A673 (cell line): ENCODE measurements at places on chromosomes 1 and 21. TPM values are rescaled to one million over a fixed set of nuclear protein-coding genes. Genes with fewer than 3 reads are reported as not detected.

Gene LCE2A
- not detected in 2 replicates for total RNA-seq

DNA sequence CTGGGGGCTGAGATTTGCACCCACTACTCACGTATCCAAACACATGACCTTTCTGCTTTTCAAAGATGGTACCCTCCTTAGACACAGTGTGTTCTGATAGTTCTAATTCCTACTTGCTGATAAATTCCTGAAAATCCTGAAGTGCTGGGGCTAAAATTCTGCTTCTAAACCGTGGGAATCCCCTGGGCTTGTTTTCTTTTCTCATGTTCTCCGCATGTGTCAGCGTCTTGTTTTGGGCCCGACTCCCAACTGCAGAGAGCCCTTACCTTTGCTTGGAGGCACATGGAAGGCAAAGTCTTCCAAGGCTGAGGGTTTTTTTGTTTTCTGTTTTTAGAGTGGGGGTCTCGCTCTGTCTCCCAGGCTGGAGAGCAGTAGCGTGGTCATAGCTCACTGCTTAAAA, 27.2 kb downstream of the PSMG1 start:
- no peak for DNase-seq
- H3K36me3 ChIP-seq = no peaks in the 10 kb centered on the region

Gene BCL2L15
- 1.1 TPM in 2 replicates for total RNA-seq

Gene PGLYRP4
- not detected in 2 replicates for total RNA-seq

GRCh38 chr1:83964153-83964552, 34.8 kb downstream of the TTLL7 start:
- H3K27me3 ChIP-seq = no peaks in the 10 kb centered on the region
- no peaks in the 10 kb centered on the region for H3K4me1 ChIP-seq
- no peak overlapping the region for H3K4me3 ChIP-seq
- no peak for DNase-seq
- no peak overlapping the region for H3K27ac ChIP-seq
- H3K36me3 ChIP-seq = no peaks in the 10 kb centered on the region

- no peaks in the 10 kb centered on the region for H3K27me3 ChIP-seq
- no peak overlapping the region for H3K4me3 ChIP-seq
- peaks cover 28% of the 10 kb centered on the region for H3K4me1 ChIP-seq
- peak overlapping the region; percentile 60 for H3K27ac ChIP-seq
Observed at GRCh38 chr1:204104331-204105130, 31.6 kb downstream of the SOX13 start.

Gene CAMK2N1
- 0.41 and 0.50 TPM in 2 replicates for total RNA-seq

DNA sequence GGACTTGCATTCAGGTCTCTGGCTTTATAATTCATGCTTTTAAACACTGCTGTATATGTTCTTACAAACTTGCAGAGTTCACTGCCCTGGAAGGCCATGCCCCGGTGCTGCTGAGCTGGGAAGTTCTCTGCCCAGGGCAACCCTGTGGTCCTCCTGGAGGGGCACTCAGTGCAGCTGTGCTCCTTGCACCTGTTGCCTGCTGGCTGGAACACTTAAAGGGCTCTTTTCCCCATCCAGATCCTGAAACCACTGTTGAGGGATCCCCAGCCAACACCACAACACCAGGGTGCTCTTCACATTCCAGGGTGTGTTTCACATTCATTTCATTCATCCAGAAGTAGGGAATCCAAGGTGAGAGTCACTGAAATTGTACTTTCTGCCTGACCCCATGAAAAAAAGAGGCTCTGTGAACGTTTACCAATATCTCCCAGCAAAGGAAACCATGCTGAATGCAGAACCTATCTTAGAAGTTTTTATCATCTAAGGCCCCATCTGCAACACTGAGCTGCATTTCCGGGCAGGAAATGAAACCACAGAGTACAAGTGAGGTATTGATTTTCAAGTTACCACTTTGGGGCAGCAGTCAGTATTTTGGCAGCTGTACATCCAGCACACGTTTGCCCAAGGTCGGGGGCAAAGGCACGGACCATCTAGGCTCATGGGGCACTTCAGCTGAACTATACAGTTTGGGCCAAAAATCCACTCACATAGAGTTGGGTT, 16.4 kb upstream of the KIAA0040 start:
- no peak for DNase-seq
- peaks cover 13% of the 10 kb centered on the region for H3K27me3 ChIP-seq
- no peak overlapping the region for H3K27ac ChIP-seq
- no peak overlapping the region for H3K4me3 ChIP-seq
- H3K36me3 ChIP-seq = no peaks in the 10 kb centered on the region
- H3K4me1 ChIP-seq = no peaks in the 10 kb centered on the region

Gene RGL1
- total RNA-seq = 67.2 and 74.0 TPM in 2 replicates

DNA sequence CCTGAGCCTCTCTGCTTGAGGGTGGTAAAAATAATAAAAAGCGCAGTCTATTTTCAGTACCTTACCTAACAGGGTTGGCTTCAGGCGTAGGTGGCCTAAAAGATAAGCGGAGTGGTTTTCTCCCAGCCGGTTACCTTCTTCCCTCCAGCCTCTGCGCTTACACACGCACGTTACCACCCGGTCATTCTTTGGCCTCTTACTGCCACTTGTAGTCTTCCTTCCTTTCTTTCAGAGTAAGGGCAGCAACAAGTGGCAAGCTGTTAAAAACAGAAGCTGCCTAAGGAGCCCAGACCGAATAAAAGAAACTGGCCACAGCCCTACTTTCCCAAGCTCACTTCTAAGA, 35.4 kb downstream of the CLCA1 start:
- no peaks in the 10 kb centered on the region for H3K4me1 ChIP-seq
- H3K36me3 ChIP-seq = no peaks in the 10 kb centered on the region
- no peaks in the 10 kb centered on the region for H3K27me3 ChIP-seq
- H3K4me3 ChIP-seq = no peak overlapping the region
- H3K27ac ChIP-seq = no peak overlapping the region

- no peaks in the 10 kb centered on the region for H3K36me3 ChIP-seq
- H3K4me1 ChIP-seq = no peaks in the 10 kb centered on the region
- H3K4me3 ChIP-seq = no peak overlapping the region
- no peak overlapping the region for H3K27ac ChIP-seq
- peaks cover 19% of the 10 kb centered on the region for H3K27me3 ChIP-seq
- DNase-seq = no peak
Observed at GRCh38 chr1:213602796-213603486, 384.8 kb upstream of the PROX1 start.

- no peak overlapping the region for H3K27ac ChIP-seq
- H3K4me3 ChIP-seq = no peak overlapping the region
- H3K27me3 ChIP-seq = peaks cover 5% of the 10 kb centered on the region
Observed at GRCh38 chr1:36805979-36806640, 228.2 kb downstream of the GRIK3 start.

Gene TSTD1
- total RNA-seq = 1.2 and 1.3 TPM in 2 replicates

- H3K27me3 ChIP-seq = no peaks in the 10 kb centered on the region
- DNase-seq = no peak
- no peaks in the 10 kb centered on the region for H3K4me1 ChIP-seq
- no peak overlapping the region for H3K4me3 ChIP-seq
Observed at GRCh38 chr1:172971241-172971640, 79.5 kb downstream of the TNFSF18 start.

DNA sequence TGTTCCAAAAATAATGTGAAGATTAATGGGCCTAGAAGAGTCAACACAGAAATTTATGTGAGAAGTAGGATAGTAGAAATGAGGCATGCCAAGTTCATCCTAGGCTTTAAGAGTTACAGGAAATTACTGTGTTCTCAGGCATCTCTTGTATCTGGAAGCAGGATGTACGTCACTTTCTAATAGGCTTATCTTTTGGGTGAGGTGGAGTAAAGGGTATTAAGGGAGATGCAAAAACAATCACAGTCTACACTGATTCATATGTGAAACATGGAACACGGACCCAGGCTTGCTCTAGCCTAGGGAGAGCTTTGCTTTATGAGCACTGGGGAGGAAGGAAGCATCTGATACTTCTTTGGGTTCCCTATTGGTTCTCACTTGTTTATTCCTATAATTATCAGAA, 84.5 kb upstream of the RGS4 start:
- peak overlapping the region; percentile 55 for H3K27ac ChIP-seq
- peaks cover 6% of the 10 kb centered on the region for H3K4me1 ChIP-seq
- H3K27me3 ChIP-seq = no peaks in the 10 kb centered on the region

GRCh38 chr1:19504796-19505692, 19.7 kb upstream of the CAPZB start:
- no peak for DNase-seq
- no peak overlapping the region for H3K4me3 ChIP-seq
- H3K27me3 ChIP-seq = no peaks in the 10 kb centered on the region
- no peaks in the 10 kb centered on the region for H3K4me1 ChIP-seq
- no peak overlapping the region for H3K27ac ChIP-seq

Gene KRTAP8-1
- not detected in 2 replicates for total RNA-seq
